Esophagus mucosa (tissue), 1 donor: ENCODE measurements at places on chromosomes 3 and 15. TPM values are rescaled to one million over a fixed set of nuclear protein-coding genes. Genes with fewer than 3 reads are reported as not detected.

- no peak for ATAC-seq
These were observed 54.0 kb upstream of the POLR2M start for GRCh38 chr15:57652481-57652880.

DNA sequence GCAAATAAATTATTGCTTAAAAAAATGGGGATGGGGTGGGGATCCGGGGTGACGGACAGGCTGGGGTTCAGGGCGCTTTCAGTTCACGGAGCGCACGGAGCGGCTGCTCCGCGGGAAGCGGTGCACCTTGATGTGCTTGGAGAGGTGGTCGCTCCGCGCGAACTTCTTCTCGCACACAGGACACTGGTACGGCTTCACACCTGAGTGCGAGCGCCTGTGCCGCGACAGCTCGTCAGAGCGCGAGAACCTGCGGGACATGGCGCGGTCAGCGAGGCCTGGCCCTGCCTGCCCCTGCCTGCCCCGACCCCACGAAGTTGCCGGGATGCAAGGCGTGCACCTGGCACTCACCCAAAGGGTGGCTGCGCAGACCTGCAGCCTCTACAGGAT lies 13.6 kb downstream of the KLF15 start:
- no peak for ATAC-seq

GRCh38 chr3:112647122-112647521 lies 6.2 kb upstream of the CCDC80 start:
- ATAC-seq = no peak

DNA sequence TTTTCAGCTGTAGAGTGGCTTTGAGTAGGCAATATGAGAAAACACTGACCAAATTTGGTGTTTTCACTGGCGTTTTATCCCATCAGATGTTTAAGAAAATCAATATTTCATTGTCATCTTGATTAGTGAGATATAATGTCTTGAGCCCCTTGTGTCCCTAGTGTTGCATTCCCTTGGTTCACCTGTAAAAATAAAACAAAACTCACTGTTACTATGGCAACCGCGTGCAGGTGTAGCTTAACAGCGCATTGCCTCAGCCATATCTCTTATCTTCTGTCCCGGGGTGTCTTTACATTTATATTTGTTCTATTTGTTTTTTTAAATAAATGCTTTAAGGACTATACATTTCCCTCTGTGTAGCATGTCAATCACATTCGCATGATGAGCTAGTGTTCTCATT lies 551.6 kb downstream of the ZIC1 start:
- no peak for ATAC-seq

The KLHL40 gene
- total RNA-seq = not detected

DNA sequence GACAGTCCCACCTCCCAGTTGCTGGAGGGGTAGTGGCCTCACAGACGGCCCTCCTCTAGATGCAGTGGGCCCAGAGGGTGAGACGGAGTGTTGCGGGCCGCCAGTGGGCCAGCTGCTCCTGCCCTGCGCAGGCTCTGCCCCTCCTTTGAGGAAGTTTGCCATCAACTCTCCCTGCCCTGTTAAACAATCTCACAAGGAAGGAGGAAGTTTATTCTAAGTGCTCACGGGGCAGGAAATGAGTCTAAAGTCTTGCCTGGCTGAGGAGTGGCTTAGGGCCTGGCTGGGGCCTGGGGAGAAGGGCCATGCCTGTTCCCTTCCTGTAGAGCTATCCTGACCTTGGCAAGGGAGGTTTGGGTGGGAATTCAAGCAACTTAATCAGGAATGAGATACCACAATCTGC lies at the start of gene FAM3D:
Gene FAM3D (minus strand): TSS at position 92 of the 400 bp plus-strand sequence. CDS start 11,211 bp downstream, outside the sequence.
- peak; percentile 78 for ATAC-seq

The OSTN gene
- total RNA-seq = not detected

DNA sequence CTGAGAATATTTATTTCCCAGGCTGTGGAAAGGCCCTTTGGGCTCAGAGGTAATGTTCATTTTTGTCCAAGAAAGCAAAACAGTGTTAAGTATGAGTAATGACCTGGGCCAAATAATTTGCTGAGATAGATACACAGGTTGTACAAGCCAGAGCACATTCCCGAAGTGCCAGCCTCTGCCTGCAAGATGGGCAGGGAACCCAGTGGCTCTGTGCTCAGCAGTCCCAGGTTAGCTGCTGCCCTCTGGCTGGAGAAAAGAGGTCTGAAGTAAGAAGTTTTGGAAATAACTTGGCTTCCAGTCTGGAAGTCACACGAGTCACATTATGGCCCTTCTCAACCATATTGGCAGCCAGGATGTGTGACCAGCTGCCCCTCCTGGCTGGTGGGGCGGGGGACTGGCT lies 20.2 kb downstream of the MYZAP start:
- ATAC-seq = peak; percentile 90

- ATAC-seq = no peak
These were observed 112.2 kb downstream of the FBLN2 start for GRCh38 chr3:13661121-13661520.

- ATAC-seq = no peak
These were observed 93.0 kb downstream of the SSR3 start for GRCh38 chr3:156461889-156462288.
